Muscle of leg (tissue), 16 donors: ENCODE measurements at places on chromosomes 12 and 14. TPM values are rescaled to one million over a fixed set of nuclear protein-coding genes. Genes with fewer than 3 reads are reported as not detected.

EXOC3L4 gene
- 0.75 TPM for total RNA-seq

SPSB2 gene
- total RNA-seq = 3.2 TPM

CLEC4D gene
- not detected for total RNA-seq

PIANP gene
- total RNA-seq = 0.49 TPM

BICDL1 gene
- total RNA-seq = 1.3 TPM

CBX5 gene
- 58.5 TPM for total RNA-seq
